ENCODE measurements at places on chromosomes 2 and 18.

- DNase-seq = no peak
These were observed 147.4 kb downstream of the SOX11 start for GRCh38 chr2:5839550-5839949.

GRCh38 chr2:202871300-202872141 is at the start of gene ICA1L:
Gene ICA1L, minus strand, starts transcription at chr2:202871766. Its CDS starts 42,757 bp downstream, at chr2:202829009.
- peak; percentile 85 for DNase-seq

DNA sequence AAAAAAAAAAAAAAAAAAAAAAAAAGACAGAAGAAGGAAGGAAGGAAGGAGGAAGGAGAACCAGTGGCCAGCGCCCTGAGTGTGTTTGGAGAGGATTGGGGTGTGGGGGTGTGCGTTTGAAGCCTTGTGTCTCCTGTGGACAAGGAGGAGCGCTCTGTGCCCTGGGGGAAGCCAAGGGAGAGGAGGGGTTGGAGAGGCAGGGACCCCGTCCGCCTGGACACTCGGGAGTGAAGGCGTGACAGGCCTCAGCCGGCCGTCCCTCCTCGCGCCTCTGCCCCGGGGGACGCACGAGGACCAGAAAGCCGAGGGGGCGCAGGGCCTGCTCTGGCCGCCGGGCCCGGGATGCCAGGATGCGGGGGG is 44.9 kb downstream of the SERTAD2 start:
- DNase-seq = no peak

GRCh38 chr18:49886891-49887764 is 73.8 kb upstream of the ACAA2 start:
- DNase-seq = no peak

DNA sequence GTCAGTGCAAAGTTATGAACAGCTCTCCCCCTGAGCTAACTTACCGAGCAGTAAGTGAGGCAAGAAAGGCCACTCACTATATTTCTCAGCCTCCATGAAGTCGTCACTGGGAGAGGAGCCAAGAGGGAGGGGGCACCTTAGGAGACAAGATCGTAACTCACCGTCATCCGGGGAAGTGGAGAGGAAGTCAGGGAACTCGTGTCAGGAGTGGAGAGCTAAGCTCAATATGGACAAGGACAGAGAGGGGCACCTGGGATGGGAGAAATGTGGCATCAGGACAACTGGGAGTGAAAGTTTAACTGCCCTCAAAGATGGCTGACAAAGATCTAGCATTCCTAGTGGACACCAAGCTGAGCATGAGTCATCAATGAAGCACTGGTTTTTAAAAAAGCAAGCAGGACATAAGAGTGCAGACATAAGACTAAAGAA is 37.1 kb downstream of the BCL11A start:
- DNase-seq = no peak

DNA sequence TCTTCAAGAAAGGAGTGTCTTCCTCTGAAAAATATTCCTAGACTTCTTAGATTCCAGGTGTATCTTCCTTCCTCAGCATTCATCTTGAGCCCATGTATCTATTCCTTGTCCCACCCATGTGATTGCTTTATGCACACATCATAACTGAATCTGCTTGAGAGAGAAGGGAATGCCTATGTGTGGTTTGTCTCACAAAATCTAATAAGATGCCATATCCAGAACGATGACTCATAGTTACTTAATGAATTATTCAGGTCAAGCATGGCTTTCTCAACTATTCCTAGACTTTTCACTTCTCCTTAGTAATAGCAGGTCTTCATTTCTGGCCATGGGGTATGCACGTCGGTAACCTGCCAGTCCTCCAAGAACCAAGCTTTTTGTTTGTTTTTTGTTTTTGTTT is 121.8 kb downstream of the SETBP1 start:
- no peak for DNase-seq

GRCh38 chr2:237708065-237708398 is 80.6 kb downstream of the LRRFIP1 start:
- DNase-seq = no peak

GRCh38 chr2:97869722-97870346 is 125.9 kb downstream of the TMEM131 start:
- no peak for DNase-seq

GRCh38 chr18:2617401-2617998 is 38.0 kb upstream of the SMCHD1 start:
- DNase-seq = no peak

DNA sequence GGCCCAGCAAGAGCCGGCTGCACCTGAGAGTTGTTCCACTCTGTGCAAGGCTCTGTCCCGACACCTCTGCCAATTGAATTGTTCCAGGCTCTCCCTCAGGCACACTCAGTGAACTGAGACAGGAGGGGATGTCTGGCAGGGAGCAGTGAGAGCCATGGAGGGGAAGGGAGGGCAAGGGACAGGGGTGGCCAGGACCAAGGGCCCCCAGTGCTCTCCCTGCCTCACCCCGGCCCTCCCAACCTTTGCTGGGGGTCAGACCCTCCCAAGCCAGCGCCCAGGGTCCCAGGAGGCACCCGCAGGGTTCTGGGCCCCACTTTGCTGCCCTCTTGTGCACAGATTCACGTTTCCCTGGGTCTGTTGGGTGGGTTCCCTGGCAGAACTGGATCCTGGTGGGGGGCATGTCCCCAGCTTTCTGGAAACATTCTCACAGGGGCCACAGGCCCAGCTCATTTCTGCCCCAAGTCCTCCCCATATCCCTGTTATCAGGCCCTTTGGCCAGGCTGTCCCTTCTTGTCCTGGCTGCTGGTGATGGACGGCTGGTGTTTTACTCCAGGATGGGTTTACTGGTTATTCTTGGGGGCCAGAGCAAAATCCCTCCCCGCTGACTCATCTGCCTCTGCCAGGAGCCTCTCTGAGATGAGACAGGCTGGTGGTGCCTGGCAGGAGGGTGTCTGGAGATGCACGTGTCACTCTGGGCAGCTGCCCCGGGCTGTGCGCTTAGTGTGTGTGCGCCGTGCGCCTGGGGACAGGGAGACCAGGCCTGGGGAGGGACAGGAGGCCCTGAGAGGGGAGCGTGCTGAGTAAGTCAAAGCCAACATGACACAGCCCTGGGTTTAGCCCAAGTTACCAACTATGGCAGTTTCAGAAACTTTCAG is 136.5 kb upstream of the CTDP1 start:
- no peak for DNase-seq

GRCh38 chr2:165067643-165068486 is 112.5 kb upstream of the SLC38A11 start:
- DNase-seq = peak; percentile 81

DNA sequence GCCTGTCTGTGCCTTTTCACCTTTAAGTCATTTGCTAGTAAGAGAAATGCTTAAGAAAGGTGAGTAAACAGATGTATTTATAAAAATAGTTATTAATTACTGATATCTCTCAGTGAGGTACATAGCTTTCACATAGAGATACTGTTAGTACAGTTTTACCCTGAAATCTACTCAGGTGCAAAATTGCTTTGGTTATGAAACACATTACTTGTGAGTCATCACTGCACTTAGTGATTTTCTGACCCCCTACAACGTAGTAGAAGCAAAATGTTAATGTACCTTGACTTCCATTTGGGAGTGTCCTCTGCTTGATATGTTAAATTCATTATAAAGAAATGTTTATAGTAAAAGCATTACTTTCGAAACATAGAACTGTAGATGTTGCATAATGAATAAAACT is 6.5 kb downstream of the GLS start:
- no peak for DNase-seq

DNA sequence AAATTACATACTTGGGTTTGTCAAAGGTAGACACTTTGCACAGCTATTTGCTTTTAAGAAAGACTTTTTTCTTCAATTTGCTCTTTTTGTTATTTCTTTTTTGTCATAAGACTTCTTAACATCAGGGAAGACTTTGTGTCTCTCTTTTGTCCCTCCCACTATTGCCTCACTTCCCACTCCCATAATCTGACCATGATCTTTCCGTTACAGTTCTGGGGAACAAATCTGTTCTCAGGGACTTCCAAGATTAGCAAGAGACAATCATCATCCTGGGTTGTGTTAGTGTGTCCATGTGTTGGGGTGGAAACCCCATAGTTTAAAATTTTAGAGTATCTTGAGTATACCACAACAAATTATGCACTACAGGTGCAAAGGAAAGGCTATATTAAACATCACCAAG is 75.3 kb downstream of the REV1 start:
- DNase-seq = no peak

DNA sequence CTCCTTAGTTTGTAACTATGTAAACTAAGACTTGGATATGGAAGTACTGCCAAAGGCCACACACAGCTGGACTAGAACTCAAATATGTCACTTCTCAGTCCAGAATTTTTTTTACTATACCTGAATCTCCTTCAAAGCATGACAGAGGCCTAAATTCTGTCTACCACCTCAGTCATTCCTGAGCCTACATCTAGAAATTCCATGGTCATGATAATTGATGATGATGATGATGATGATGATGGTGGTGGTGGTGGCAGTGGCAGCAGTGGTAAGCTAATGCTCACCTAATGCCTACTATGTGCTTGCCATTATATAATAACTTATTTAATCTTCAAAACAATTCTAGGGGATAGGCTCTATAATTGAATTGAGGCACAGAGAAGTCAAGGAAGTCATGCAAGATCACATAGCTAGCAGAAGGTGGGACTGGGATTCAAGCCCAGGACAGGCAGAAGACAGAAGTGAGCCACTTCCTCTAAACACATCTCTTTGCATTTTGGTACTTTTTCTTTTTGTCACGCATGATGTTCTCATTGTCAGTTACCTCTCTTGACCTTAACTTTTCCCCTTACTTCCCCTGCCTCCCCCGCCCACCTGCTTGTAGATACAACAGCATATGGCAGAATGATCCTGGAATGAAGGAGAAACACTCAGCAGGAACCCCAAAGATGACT is 539.3 kb downstream of the TNS1 start:
- no peak for DNase-seq

DNA sequence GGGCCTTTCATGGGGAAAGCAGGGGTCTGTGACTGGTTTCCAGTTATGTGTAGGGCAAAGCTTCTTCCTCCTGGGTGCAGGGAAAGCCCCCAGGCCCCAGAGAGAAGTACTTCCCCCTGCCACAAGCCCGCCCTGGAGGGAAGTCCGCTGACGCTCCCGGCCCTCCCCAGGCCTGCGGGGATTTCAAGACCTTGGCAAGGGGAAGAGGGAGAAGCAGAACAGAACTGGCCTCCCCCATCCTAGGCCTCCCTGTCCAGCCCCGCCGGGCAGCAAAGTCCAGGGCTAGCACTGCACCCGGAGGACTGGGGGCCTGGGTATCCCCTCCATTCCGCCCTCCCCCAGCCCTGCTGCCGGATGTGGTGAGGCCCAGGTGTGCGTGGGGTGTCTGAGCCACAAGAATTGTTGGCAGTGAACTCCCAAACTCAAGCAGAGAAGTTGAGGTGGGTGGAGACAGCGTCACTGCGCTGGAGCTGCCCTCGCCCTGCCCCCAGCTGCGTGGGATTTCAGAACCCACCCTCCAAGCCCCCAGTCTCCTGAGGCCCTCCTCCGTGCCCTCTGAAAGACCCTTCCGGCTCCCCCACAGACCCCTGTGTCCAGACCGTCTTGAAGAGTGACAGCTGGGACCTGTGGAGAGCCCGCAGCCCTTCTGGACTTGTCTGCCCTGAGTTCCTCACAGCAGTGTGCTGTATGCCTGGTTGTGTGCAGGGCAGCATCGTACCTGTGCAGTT is 1.1 kb upstream of the DUSP2 start:
- DNase-seq = no peak

DNA sequence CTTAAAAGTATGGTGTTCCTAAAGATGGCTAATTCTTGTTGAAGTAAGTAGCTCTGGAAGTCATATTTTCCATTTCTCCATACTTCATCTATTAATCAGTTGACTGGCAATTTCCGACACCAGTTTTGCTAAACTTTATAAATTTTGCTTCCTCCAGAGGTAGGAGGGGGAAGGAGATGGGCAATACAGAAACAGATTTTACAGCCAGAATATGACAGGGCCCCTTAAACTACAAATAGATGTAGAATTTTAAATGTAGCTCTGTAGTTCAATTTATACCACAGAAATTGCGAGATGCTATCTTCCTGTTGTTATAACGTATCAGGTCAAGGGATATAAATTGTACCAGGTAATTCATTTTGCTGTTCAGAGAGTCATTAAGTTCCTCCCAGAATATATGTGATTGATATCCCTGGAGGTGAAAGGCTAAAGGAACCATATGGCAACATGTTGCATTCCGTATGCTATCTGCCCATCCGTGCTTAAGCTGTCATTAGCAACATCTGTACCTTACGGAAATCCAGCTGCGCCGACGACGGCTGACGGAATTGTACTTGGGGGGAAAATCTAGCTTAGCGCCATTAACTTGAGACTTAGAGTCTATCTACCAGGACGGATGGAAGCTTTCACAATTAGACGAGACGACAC is 8.4 kb upstream of the NR4A2 start:
- no peak for DNase-seq

GRCh38 chr18:34838669-34839068 is 128.6 kb downstream of the DTNA start:
- DNase-seq = no peak

GRCh38 chr18:67862069-67862468 is 345.5 kb upstream of the DSEL start:
- no peak for DNase-seq

GRCh38 chr2:183375821-183376220 is 251.6 kb downstream of the NUP35 start:
- no peak for DNase-seq

- no peak for DNase-seq
These were observed 51.3 kb downstream of the ACSL3 start for GRCh38 chr2:222912117-222912516.

- no peak for DNase-seq
These were observed 265.9 kb upstream of the ETAA1 start for GRCh38 chr2:67131257-67131609.

DNA sequence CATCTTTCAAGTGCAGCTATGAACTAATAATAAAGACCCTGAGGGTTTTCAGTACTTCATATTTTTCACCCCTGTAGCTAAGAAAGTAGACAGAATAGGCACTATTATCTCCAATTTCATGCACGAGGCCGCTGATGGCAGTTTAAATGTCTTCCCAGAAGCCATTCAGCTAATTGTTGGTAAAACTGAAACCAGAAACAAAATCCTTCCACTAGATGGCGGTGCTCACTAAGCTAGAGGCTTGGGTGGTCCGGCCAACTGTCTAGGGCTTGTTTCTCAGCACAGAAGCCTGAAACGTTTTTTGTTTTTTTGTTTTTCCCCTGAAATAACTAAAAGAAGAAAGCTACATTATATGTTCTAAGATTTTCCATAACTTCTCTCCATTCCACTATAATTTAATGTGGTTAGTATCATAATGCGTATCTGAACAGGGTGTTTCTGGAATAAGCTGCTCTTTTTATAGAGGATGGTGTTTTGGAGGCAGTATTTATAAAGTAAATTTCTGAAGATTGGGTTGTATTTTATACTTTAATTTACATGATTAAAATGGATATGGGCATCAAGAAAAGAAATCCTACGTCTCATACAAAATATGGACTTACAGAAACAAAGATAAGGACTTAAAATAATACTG is 159.4 kb downstream of the PIK3C3 start:
- DNase-seq = peak; percentile 63

DNA sequence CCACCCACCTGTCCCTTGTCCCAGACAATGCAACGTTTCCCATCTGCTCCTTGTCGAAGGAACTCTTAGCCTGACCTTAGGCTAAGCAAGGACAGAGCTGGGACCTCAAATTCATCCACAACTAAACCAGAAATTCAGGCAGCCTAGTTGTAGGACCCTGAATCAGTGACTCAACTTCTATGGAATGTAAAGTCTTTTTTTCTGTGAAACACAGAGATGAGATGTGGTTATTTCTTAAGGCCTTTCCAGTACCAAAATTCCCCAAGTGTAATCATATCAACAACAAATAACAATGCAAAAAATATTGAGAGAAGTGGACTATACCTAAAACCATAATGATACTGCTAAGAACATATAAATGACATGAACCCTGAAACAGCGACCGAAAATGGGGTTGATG is 46.7 kb downstream of the EN1 start:
- DNase-seq = no peak

- no peak for DNase-seq
These were observed 330.4 kb downstream of the SLC4A3 start for GRCh38 chr2:219957820-219958219.

Measured in BE2C (cell line).